ENCODE measurements at places on chromosomes 3 and 15.
A peak's percentile ranks its signal among the peaks of the same experiment; 100 is the strongest.

- DNase-seq, result no peak
These were observed 145.9 kb downstream of the OR4M2 start for GRCh38 chr15:22226034-22226790.

DNA sequence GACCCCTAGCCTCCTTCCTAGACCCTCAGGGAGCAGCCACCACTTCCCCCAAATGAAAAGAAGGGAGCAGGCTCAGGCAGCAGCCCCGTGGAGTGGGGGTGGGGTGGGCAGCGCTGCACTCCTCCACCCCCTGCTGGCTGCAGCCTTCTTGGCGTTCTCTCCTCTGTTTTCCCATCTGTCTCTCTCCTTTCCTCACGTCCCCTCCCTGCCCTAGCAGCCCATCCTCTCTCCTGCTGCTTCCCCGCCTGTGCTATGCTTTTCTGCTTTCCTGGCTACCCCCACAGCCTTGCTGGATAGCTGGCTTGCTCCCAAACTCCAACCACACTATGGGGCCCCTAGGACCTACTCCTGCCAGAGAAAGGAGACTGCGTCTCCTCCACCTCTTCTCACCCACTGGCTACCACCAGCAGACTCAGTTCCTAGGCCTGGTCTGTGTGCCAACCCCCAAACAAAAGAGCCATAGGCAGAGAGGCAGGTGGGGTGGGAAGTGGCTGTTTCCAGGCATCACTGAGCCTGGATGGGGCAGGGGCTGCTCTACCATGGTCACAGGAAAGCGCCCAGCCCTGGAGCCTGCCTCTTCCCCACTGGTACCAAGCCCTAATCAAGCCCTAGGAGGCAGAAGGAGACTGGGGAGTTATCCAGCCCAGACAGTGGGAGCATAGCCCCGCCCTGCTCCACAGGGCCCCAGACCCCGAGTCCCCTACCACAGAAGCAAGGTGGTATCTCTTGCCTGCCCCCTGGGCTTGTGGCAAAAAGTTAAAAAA, 3.4 kb upstream of the DISP2 start:
- DNase-seq, result no peak

GRCh38 chr15:98085003-98085639, 124.6 kb downstream of the ARRDC4 start:
- DNase-seq, result no peak

DNA sequence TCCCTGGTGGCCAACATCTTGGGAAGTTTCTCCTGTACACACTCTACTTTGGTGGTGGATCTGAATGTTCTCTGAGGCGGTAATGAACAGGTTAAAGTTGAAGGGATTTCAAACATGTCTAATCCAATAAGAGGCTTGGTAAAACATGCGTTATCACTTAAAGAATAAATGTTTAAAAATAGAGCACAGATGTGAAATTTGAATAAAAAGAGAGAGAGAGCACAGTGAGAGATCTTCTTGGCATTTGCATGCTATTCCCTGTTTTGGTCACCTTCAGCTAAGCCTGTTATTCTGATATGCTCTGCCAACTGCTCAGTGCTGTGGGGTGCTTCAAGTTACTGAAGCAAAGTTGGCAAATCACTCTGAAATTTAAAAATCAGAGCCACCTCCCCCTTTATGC, 237.7 kb upstream of the WNT5A start:
- DNase-seq, result no peak

DNA sequence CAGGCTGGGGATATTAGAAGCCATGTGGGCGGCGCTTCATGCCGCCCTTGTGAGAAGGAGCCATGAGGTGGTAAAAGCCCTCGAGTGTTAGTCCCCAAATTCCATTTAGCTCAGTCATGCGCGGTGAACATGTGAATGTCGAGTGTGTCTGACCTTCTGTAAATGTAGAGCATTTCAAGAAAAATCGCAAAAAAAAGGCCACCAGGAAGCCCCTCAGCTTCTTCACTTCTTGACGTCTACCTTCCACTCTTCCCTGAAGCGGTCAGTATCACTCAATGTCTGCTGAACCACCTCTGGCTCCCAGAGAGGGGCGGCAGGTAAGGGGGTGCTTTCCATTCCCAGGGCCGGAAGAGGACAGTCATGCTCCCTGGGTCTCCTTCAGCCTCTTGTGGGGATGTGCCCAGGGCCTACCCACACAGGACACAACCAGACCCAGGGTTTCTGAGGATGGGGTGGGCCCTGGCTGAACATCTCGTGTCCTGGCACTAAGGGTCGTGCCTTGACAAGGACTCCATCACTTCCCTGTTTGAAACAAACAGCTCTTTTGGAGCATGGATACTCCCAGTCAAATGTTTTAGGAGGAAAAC, 274.9 kb downstream of the FAM43A start:
- DNase-seq, result no peak

- no peak for DNase-seq
These were observed 1560.4 kb upstream of the GBE1 start for GRCh38 chr3:83321891-83322290.

DNA sequence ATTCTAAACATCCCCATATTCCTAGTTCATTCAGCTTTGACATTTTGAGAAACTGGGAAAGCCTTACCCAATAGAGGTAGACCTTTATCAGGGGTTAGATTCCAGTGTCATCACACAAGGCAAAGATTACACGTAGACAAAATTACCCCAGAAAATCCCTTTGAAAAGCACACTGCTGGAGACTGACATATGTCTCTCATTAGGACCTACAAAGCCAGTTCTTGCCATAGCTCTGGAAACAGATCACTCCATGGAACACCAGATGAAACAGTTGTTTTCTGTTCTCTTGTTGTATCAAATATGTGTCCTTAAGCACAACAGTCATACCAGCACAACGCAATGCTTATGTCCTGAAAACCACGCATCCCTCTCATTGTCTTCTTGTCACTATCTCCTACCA, 44.7 kb downstream of the RARB start:
- no peak for DNase-seq

- no peak for DNase-seq
These were observed 3.6 kb upstream of the C3orf85 start for GRCh38 chr3:109132801-109133473.

- no peak for DNase-seq
These were observed 42.8 kb upstream of the UBE2E1 start for GRCh38 chr3:23762759-23763477.

GRCh38 chr3:385151-385550, 188.6 kb downstream of the CHL1 start:
- no peak for DNase-seq

- no peak for DNase-seq
These were observed 21.1 kb upstream of the SATB1 start for GRCh38 chr3:18446149-18446825.

DNA sequence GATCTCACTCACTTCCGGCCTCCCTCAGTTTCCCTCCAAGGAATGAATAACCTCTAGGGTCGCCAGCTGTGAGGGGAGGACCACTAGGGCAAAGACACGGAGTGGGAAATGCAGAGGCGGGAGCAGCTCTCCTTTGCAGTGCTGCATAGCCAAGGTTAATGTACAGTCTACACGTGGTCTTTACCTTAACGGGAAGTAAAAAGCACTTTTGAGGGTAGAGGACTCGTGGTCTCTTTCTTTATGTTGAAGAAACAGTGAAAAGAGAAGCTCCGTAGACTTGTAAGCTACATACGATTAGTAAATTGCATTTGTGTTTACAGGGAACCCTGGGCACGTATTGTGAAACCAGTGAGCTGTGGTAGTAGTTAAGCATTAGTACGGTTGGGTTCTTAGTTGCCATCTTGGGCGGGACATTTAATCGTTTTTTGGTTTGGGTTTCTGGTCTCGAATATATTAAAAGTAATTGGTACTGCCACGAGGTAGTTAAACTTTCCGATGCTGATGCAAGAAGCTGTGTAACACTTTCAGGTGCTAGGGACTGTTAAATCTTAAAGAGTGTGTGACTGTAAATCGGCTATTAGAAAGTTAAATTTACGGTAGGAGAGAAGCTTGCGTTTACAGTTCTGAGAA, 828 bp downstream of the U2SURP start:
- peak; percentile 21 for DNase-seq

- no peak for DNase-seq
These were observed 185.7 kb upstream of the ZPLD1 start for GRCh38 chr3:102248981-102249705.

GRCh38 chr3:94665922-94666321, 603.1 kb downstream of the NSUN3 start:
- no peak for DNase-seq

DNA sequence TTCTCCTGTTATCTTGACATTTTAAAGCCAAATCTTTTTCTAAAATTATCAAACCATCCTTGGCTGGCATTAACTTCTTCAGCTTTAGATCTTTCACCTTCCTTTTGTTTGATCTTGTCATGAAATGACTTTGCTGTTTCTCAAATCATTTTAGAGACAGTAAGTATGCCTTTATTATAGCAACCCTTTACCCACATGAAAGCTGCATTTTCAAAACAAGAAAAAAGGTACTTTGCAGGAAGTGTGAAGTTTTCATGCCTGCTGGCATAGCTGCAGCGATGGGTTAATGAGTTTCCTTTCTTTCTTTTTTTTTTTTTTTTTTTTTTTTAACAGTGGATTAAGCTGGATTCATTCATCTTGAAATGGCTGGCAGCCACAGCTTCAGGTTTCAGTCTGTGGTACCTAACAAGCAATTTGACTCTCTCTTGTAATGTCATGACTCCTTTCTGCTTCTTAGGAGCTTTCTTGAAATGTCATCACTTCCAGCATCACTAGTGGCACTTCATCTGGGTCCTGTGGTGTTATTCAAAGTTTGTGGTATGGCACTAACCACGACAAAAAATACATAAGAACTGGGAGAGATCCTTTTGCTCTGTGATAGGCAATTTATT, 18.8 kb downstream of the SLC25A26 start:
- no peak for DNase-seq

- no peak for DNase-seq
These were observed 120.9 kb downstream of the ERC2 start for GRCh38 chr3:56347219-56347871.

GRCh38 chr3:18937574-18937973, 210.7 kb upstream of the KCNH8 start:
- DNase-seq, result no peak

GRCh38 chr3:125351814-125352456, 23.2 kb downstream of the ZNF148 start:
- DNase-seq, result no peak

GRCh38 chr3:56747150-56747549, 54.6 kb downstream of the ARHGEF3 start:
- no peak for DNase-seq

DNA sequence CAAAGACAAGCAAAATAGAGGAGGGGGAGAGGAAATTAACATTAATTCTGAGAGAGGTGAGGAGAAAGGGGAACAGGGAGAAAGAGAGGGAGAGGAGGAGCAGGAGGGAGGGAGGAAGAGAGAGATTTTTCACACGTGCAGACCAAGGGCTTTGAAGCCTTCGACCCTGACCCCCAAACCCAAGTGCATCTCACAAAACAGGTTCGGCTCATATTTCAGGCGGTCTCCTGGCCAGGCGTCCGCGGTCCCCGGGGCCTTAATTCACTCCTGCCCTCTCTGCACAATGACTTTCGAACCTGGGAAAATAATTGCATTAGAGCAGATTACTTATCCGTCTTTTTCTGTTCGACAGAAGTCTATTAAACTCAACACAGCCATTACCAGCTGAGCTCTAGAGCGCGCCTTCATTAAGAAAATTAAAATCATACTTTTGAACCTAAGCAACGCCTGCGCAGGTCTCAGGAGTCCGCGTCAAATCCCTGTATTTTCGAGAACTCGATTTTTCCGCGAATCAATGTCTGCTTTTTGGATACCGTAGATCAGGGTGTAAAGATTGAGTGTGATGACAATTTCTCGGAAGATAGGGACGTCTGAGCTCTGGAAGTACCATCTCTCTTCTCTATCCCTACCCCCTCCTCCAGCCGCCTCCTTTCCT, 220.7 kb downstream of the MEIS2 start:
- no peak for DNase-seq

- DNase-seq, result no peak
These were observed 83.5 kb upstream of the P3H2 start for GRCh38 chr3:190204200-190204599.

- DNase-seq, result no peak
These were observed 42.8 kb downstream of the MYO5C start for GRCh38 chr15:52252781-52253180.

DNA sequence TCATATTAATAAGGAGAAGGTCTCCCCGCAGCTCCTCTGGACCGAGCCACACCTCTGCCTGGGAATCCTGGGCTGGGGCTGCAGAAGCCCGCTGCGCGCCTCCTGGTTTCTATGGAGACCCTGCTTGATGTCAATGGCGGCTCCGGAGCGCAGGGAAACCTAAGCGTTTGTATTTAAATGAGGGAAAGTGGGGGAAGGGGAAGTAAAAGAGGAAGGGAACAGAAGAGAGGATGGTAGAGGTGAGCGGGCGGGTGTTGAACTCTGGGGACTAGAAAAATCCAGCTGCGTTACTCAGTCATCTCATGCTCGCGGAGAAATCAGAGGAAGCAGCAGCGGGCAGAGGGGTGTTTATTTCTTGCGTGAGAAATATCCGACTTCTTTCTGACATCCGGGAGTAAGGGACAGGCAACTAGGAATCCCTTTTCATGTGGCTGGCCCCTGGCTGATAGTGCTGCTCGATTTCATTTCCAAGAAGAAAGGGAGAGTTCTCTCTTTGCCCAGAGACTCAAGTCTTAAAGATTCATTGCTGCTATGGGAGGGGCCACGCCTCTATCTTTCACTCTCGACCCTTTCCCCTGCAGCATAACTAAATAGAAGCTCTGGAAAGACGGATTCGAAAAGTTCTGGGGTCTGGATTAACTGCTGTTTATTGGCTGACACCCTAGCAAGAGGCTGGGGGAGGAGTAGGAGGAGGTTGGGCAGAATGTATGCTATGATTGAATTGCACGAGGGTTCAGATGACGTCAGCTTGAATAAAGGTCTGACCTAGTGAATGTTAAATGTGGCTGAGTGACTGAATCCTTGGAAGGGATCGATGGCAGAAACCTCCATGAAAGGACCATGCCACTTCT, 110.5 kb upstream of the GAP43 start:
- DNase-seq, result no peak

DNA sequence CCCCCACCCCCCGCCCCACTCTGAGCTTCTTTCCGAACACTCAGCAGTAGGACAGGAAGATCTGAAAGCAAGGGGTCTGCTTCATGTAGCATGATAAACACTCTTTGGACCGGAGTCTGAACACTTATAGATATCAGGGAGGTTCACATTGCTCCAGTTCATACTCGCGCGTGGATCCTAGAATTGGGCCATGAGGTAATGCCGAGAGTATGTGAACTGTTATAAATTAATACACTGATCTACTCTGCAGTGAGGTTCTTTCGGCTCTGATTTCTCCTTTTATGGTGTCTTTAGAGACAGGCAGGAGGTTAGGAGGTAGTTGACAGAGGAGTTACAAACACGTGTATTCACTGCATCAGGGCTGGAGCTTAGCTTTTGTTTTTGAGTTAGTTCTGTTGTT, 223.0 kb downstream of the THSD4 start:
- no peak for DNase-seq

Data from activated CD4-positive, alpha-beta T cell treated with anti-CD3 and anti-CD28 coated beads, Interleukin-2, amount 50 U/mL, for 24 hours (primary cell).